CD4-positive, alpha-beta T cell (primary cell): ENCODE measurements at places on chromosomes 7 and 10. TPM values are rescaled to one million over a fixed set of nuclear protein-coding genes. Genes with fewer than 3 reads are reported as not detected.

GRCh38 chr10:122296363-122297120 lies 25.4 kb downstream of the BTBD16 start:
- no peaks in the 10 kb centered on the region for H3K36me3 ChIP-seq
- H3K4me3 ChIP-seq, result no peak overlapping the region
- no peak overlapping the region for H3K27ac ChIP-seq
- no peak for DNase-seq
- peaks cover 42% of the 10 kb centered on the region for H3K4me1 ChIP-seq
- H3K27me3 ChIP-seq, result peaks cover 2% of the 10 kb centered on the region

DNA sequence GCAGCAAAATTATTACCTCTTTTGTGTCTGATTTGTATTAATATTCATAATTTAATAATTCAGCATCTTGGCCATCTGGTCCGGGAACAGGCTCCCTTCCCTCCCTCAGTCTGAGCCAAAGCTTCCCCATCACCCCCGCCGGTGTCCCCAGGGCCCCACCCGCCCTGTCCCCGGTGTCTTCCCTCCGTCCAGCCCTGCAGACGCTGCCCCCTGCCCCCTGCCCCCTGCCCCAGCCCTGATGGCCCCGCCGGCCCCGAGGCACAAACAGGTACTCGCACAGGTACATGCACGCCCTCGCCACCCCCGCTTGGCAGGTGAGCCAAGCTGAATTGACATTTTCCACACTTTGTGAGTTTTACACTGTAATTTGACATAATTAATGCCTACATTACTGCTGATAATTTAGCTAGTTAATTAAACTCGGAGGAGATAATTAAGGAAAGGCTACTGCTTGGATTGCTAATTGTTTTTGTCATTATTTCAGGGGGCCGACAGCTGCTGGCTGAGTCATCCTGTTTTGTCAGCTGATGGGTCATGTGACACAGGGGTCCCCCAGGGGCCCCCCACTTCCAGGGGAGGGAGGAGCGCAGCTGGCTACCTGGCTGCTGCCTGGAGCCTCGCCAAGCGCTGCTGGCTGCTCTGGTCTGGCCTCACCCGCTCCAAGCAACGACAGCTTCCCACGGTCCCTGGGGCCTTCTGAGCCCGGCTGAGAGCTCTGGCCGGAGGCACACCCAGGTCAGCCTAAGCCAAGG lies 36.6 kb downstream of the MICALL2 start:
- no peak overlapping the region for H3K4me3 ChIP-seq
- H3K27me3 ChIP-seq, result no peaks in the 10 kb centered on the region
- H3K36me3 ChIP-seq, result no peaks in the 10 kb centered on the region
- no peak for DNase-seq

GRCh38 chr10:30915146-30915545 lies 116.5 kb downstream of the ZNF438 start:
- H3K27me3 ChIP-seq, result no peaks in the 10 kb centered on the region
- DNase-seq, result no peak
- no peak overlapping the region for H3K4me3 ChIP-seq
- no peaks in the 10 kb centered on the region for H3K4me1 ChIP-seq
- H3K36me3 ChIP-seq, result no peaks in the 10 kb centered on the region
- H3K27ac ChIP-seq, result no peak overlapping the region

DNA sequence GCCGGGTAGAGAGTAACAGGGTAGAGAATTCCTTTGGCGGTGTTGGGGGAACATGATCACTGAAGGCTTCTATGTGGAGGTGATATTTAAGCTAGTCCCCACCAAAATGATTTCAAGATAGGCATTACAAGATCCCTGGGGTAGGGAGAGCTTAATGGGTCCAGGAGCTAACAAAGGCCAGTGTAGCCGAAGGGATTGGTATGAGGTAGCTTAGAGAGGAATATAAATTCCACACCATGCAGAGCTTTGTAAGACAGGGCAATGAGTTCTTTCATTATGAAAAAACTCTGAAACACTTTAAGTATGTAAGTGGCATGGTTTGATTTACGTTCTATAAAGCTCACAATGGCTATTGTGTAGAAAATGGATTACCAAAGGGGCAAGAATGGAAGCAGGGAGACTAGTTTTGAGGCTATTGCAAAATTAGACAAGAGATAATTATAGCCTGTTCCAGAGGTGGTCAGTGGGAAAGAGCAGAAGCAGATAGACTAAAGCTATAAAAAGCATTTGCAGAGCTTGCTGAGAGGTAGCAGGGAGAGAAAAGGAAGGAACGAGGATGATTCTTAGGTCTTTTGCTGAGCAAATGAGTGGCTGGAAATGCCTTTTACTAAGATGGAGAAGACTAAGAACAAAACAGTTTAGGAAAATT lies 119.7 kb upstream of the SLC25A13 start:
- H3K4me1 ChIP-seq, result no peaks in the 10 kb centered on the region
- no peak overlapping the region for H3K27ac ChIP-seq
- no peak for DNase-seq
- no peaks in the 10 kb centered on the region for H3K27me3 ChIP-seq
- no peaks in the 10 kb centered on the region for H3K36me3 ChIP-seq

- H3K4me3 ChIP-seq, result no peak overlapping the region
- H3K27me3 ChIP-seq, result no peaks in the 10 kb centered on the region
- H3K4me1 ChIP-seq, result no peaks in the 10 kb centered on the region
- no peak for DNase-seq
- no peaks in the 10 kb centered on the region for H3K36me3 ChIP-seq
Measured at GRCh38 chr7:135704074-135704473, 23.9 kb downstream of the SLC13A4 start.

- no peaks in the 10 kb centered on the region for H3K27me3 ChIP-seq
- DNase-seq, result no peak
- no peak overlapping the region for H3K4me3 ChIP-seq
- peaks cover 3% of the 10 kb centered on the region for H3K36me3 ChIP-seq
Measured at GRCh38 chr7:36289833-36290661, 99.6 kb upstream of the ANLN start.

GRCh38 chr7:47414342-47415317 lies 167.3 kb downstream of the TNS3 start:
- no peak for DNase-seq
- no peaks in the 10 kb centered on the region for H3K36me3 ChIP-seq
- no peaks in the 10 kb centered on the region for H3K4me1 ChIP-seq

DNA sequence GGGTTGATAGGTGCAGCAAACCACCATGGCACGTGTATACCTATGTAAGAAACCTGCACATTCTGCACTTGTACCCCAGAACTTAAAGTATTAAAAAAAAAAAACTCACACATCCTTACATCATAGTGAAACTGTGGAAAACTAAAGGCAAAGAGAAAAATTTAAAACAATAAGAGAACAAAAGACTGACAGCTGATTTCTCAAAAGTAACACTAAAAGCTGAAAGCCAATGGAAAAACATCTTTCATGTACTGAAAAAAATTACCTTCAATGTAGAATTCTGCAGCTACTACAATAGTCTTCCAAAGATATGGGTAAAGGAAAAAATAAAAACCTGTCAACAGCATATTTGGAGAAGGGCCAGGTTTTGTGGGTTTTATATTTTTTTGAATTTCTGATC lies 729.1 kb upstream of the NRP1 start:
- no peak for DNase-seq
- H3K27ac ChIP-seq, result no peak overlapping the region
- H3K36me3 ChIP-seq, result no peaks in the 10 kb centered on the region
- no peaks in the 10 kb centered on the region for H3K4me1 ChIP-seq
- H3K27me3 ChIP-seq, result no peaks in the 10 kb centered on the region
- no peak overlapping the region for H3K4me3 ChIP-seq

- no peaks in the 10 kb centered on the region for H3K36me3 ChIP-seq
- H3K4me3 ChIP-seq, result no peak overlapping the region
- H3K4me1 ChIP-seq, result peaks cover 25% of the 10 kb centered on the region
- H3K27me3 ChIP-seq, result no peaks in the 10 kb centered on the region
Measured at GRCh38 chr7:30465811-30466180, 12.8 kb downstream of the NOD1 start.

- H3K4me3 ChIP-seq, result no peak overlapping the region
- H3K4me1 ChIP-seq, result peaks cover 21% of the 10 kb centered on the region
- DNase-seq, result peak; percentile 51
- H3K36me3 ChIP-seq, result peaks cover 16% of the 10 kb centered on the region
- no peak overlapping the region for H3K27ac ChIP-seq
Measured at GRCh38 chr10:69407621-69408301, 9.0 kb downstream of the TACR2 start.

GRCh38 chr10:13567030-13567429 lies 19.7 kb upstream of the PRPF18 start:
- no peak overlapping the region for H3K4me3 ChIP-seq
- no peak overlapping the region for H3K27ac ChIP-seq
- H3K36me3 ChIP-seq, result no peaks in the 10 kb centered on the region
- no peaks in the 10 kb centered on the region for H3K4me1 ChIP-seq

DNA sequence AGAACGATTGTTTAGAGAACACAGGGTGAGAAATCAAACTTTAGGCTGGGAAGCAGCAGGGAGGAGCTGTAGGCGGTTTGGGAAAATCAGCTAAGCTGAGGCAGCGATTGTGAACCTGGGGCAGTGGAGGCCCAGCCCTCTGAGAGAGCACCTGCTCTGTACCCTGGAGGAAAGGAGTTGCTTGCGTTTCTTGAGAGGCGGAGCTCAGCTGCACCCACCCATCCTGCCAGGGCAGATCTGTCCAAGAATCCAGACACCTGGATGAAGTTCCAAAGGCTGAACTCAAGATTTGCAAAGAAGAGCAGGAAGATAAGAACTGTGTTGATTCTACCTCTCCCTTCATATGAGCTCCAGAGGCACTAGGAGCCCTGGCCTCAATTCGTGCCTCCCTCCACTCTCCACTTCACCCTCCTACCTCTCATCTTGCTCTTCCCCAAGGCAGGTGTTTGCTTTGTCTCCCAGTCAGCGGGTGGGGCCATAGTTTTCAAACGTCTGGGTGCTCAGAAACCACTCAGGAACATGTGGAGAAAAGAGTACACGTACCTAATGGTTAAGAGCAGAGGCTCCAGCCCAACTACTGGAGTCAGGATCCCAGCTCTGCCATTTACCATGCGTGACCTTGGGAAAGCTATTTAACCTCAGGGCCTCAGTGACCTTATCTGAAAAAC lies 21.5 kb upstream of the TMEM213 start:
- no peak overlapping the region for H3K4me3 ChIP-seq
- no peaks in the 10 kb centered on the region for H3K4me1 ChIP-seq

DNA sequence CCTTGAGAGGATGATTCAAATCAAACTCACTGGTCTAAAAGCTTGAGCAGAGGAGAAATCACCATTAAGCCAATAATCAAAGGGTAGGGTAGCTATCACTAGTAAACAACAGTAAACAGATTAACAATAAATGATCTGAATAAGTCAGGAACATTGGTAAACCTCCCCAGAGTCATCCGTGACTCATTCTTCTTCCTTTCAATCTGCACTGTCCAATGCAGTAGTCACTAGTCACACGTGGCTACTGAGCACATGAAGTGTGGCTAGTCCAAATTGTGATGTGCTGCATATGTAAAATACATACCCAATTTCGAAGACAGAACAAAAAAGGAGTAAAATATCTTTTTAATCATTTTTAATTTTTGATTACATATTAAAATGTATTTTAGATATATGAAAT lies 64.0 kb downstream of the ERCC6 start:
- no peak overlapping the region for H3K4me3 ChIP-seq
- H3K36me3 ChIP-seq, result peaks cover 79% of the 10 kb centered on the region
- no peak overlapping the region for H3K27ac ChIP-seq
- no peak for DNase-seq
- H3K27me3 ChIP-seq, result no peaks in the 10 kb centered on the region

DNA sequence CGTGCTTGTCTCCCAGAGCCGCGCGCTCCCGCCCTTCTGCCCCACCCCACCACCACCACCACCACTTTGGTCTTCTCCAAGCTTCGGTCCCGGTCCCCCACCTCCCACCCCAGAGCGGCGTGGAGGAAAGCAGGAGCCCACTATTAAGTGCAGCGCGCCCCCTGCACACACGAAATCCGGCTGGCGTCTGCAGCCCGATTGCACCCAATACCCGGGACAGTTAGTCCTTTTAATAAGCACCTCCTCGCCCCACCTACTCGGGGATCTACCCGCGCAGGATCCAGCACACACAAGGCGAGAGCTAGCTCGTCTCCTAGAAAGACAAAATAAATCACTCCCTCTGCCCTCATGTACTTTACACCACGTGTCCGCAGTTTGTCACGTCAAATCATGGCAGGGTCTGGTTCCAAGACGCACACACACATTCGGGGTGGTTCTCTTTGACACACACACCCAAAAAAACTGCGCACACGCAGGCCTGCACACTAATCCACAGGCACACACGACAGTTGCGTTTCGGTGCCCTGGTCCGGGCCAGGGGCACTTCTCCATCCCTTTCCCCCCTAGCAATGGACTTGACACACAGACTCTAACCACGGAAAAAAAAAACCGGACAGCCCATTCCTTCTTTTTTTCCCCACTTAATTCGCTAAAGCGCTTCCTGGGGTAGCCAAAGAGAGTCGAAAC lies 1.6 kb downstream of the SFMBT2 start:
- no peak overlapping the region for H3K27ac ChIP-seq
- peak overlapping the region; percentile 84 for H3K4me3 ChIP-seq
- peaks cover 5% of the 10 kb centered on the region for H3K36me3 ChIP-seq
- peaks cover 49% of the 10 kb centered on the region for H3K4me1 ChIP-seq
- peak; percentile 73 for DNase-seq
- no peaks in the 10 kb centered on the region for H3K27me3 ChIP-seq

GRCh38 chr7:44797329-44798258 lies 1.1 kb downstream of the PPIA start:
- H3K36me3 ChIP-seq, result peaks cover 46% of the 10 kb centered on the region
- H3K27ac ChIP-seq, result peak overlapping the region; percentile 97
- H3K4me1 ChIP-seq, result peaks cover 29% of the 10 kb centered on the region
- H3K27me3 ChIP-seq, result no peaks in the 10 kb centered on the region
- H3K4me3 ChIP-seq, result peak overlapping the region; percentile 65

GRCh38 chr7:48035967-48036478 lies 680 bp downstream of the C7orf57 start:
- H3K36me3 ChIP-seq, result no peaks in the 10 kb centered on the region
- no peak overlapping the region for H3K27ac ChIP-seq
- peak overlapping the region; percentile 62 for H3K4me3 ChIP-seq
- peaks cover 13% of the 10 kb centered on the region for H3K27me3 ChIP-seq

DNA sequence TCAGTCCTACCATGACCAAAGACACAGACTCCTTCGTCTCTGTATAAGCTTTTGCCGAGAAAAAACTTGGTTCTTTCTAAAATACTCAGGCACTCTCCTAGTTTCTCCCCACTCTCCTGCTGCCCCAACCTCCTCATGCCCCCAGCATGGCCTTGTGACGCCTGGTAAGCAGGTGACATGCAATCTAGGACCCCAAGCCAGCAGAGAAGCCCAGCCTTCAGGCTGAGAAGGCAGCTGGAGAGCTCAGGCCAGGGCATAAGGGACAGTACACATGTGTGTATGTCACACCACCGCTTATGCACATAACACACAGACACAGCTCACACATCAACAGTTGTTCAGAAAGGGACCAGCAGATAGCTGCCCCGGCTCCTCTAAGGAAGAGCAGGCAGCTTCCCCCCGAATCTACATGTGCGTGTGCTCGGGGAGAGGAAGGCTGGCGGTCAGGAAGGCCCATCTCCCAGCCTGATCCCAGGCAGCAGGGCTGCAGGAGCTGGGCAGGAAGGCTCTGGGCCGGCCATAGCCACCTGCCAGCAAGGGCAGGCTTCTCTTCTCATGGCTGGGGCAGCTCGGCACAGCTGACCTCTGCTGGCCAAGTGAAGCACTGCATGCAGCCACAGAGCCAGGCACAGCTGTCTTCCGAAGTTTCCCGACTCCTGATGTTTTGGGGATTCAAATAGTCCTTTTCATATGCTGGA lies 8.5 kb downstream of the DDX56 start:
- H3K4me3 ChIP-seq, result no peak overlapping the region
- H3K27ac ChIP-seq, result no peak overlapping the region
- peaks cover 68% of the 10 kb centered on the region for H3K36me3 ChIP-seq
- H3K27me3 ChIP-seq, result no peaks in the 10 kb centered on the region
- peak; percentile 78 for DNase-seq
- H3K4me1 ChIP-seq, result peaks cover 9% of the 10 kb centered on the region

TNRC18 gene
- 69.9 TPM for total RNA-seq

CYP3A7 gene
- not detected for total RNA-seq

RBP4 gene
- not detected for total RNA-seq

COL17A1 gene
- not detected for total RNA-seq

TLL2 gene
- not detected for total RNA-seq

ZNF138 gene
- total RNA-seq, result 7.3 TPM

NEUROD6 gene
- total RNA-seq, result not detected

WDFY4 gene
- 2.5 TPM for total RNA-seq
